Caudate nucleus (tissue), 63 donors: ENCODE measurements at places on chromosomes 12 and 14.

DNA sequence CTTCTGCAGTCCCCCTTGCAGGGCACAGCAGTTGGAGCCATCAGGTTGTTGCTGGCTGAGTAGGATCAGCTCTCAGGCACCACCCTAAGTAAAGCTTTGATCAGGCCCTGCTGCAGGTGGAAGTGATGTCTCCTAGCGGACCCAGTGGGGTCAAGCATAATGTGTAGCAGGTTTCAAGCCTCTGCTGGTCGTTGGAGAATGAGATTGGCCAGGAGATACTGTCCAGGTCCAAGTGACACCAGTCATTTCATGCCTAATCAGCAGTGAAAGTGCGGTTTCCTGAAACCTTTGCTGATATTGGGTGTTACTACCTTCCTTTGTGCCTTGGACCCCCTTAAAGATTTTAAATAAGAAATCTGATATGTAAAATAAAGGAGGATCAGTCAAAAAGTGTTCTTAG lies 72.6 kb downstream of the SUSD6 start:
- no peak for DNase-seq

DNA sequence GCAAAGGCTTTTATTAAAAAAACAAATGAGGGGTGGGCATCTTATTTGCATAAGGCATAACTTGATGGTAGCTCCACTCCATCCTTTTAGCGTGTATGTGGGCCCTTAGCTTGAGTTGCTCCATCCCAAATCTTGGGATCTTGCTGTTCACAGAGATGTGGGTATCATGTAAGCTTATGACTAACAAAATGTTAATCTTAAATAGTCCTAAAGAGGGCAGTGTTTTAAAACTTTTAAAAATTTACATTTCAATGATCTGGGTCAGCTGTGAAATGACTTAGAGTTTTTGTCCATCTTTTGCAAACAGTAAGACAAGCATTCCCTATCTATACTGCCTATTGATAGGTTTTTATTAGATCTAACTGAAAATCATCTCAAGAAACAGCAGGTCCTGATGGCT lies 86.0 kb downstream of the SLCO1A2 start:
- no peak for DNase-seq

GRCh38 chr12:48863291-48863690 lies 2.4 kb downstream of the RND1 start:
- DNase-seq = peak; percentile 18

DNA sequence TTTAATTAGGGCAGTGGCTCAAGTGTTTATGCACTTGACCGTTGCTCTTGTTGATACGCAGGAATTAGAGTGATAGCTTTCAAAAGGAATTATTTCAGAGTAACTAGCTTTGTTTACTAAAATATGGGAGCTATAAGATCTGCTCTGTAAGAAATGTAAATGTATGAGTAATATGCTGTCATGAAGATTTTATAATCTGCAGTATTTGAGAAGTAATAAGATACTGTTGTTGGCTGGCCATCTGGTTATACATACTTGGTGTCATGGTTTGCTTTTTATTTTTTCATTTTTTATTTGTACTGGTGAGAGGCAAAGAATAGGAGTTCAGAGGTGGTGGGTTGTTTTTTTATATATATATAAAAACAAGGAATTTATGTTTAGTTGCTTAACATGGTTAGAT lies 58.5 kb downstream of the PLXNC1 start:
- no peak for DNase-seq

- no peak for DNase-seq
Measured at GRCh38 chr14:101855958-101856357, 94.4 kb downstream of the PPP2R5C start.

DNA sequence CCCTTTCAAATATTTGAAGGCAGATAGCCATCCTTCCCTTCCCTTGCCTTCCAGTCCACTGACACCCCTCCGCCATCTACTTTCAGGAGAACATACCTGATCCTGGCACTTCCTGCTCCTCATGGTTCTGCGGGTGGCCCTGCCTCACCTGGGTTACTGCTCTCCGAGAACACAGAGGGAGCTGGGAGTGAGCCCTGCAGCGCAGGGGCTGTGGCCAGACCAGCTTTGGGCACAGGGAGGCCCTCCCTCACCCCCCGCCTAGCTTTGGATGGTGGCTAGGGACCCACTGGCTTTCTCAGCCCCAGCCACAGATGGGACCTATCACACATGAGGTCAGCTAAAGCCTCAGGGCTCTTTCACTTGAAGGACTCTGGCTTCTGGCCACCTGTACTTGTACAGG lies 12.4 kb downstream of the IQSEC3 start:
- DNase-seq = no peak

DNA sequence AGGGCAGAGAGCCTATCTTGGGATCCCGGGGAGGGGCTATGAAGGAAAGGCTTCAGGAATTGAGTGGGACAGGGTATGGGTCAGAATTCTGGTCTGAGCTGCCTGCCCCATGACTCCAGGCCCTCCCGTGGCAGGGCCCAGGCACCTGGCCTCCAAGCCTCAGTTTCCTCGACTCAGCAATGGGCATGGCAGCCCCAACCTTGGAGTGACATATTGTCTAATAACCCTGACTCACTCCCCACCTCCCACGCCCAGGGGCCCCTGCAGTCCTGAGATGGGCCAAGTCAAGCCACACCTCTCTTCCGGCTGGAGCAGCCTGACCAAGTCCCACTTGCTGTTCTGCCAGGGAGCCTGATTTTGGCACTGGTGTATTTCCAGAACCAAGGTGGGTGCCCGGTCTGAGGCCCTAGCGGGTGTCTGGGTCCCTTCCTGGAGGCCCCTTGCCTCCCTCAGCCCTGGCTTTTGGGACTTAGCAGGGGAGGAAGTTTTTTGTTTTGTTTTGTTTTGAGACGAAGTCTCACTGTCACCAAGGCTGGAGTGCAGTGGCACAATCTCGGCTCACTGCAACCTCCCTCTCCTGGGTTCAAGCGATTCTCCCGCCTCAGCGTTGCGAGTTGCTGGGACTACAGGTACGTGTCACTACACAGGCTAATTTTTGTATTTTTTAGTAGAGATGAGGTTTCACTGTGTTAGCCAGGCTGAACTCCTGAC lies 40.3 kb upstream of the RCOR1 start:
- no peak for DNase-seq

DNA sequence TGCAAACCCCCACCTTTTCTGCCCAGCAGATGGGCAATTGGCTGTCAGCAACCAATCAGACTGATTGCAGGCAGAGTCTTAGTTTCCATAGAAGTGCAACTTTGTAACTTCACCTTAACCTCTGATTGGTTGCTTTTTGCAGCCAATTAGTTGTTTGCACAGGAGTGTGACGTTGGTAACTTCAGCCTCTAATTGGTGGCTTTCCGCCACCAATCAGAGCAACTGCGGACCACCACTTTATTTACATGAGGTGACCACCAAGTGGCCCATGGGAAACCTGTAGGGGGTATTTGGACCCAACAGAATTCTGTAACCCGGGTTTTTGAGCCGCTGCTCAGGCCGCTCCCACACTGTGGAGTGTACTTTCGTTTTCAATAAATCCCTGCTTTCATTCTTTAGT lies 32.3 kb downstream of the CDKN1B start:
- DNase-seq = no peak

GRCh38 chr12:101074940-101075680 lies 134.9 kb downstream of the SLC5A8 start:
- DNase-seq = no peak

- DNase-seq = no peak
Measured at GRCh38 chr14:61866932-61867920, 105.0 kb downstream of the SNAPC1 start.

- DNase-seq = no peak
Measured at GRCh38 chr14:72404998-72405397, 472.8 kb downstream of the RGS6 start.

DNA sequence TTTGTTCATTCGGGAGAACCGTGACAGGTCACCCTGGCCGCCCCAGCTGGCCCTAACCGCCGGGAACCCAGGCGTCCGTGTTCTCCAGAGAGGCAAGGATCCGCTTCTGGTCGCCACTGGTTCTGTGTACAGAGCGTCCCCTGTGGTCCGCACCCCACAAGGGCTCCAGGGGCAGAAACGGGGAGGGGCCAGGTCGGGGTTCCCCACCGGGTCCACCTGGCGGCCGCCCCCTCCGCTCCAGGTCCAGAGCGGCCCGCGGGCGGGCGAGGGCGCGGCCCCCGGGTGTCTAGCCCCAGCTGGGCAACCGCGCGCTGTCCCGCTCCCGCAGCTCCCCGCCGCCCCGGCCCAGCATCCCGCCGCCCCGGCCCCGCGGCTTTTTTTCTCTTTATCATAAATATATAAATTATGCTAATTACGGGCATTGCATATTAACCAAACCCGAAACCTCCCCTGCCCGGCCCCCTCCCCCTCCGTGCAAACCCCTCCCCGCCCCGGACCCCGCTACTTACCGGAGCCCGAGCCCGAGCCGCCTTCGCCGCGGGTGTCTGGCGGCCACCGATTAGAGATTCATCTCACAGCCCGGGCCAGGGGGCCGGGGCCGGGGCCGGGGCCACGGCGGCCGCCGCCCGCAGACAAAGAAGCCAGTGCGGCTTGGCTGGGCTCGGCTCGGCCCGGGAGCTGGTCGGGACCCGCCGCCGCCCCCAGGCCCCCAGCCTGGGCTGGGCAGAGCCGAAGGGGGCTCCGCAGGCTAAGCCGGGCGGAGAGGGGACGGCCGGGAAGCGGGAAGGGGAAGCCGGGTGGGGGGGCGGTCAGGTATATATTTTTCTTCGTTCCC lies 512 bp downstream of the POU6F1 start:
- peak; percentile 32 for DNase-seq

DNA sequence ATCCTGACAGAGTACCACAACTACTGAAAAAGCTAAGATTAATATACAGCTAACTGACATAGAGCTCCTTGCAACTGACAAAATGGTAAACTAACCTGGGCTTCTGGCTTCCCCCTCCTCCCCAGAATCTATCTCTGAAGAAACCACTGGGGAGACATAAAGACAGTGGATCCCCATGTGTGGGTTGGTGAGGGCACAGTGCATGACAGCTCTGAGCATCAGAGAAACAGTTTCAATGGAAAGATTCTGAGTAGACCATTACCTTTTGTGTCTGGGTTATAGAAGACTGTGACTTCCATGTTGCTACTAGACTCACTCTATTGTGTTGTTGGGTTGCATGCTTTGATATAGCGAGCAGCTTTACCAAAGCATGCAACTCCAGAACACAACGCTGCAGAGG lies 247.4 kb downstream of the EFCAB11 start:
- no peak for DNase-seq

DNA sequence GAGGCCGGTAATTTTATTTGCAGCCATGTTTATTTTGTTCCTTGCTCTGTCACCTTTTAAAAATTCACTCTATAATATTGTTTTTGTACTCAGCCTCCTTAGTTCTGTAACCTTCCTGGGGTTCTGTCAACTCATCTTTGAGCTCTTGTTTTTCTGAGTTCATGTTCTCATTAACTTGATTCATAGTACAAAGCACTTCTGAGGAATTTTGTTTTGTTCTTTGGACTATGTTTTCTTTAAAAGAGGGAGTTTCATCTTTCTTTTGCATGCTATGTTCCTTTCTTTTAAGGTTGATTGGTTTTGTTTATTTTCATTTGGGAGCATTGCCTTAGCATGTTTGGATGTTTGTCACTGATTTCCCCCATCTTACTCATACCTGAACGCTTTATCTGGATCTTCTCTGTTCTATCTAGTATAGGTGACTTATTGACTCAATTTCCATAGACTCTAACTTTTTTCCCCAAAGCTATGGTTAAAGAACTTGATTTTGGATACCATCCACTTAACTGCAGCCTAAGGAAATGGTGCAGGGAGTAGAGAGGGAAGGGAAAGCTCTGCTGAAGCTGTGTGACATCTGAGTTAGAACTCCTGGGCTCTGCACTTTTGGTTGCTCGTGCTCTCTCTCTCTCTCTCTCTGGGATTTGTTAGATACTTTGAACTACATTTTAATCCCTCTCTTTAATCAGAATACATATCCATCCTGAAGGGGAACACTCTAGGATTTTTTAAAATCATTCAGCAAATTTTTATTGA lies 268.5 kb downstream of the PAWR start:
- DNase-seq = no peak

- DNase-seq = no peak
Measured at GRCh38 chr12:109517619-109518018, 40.2 kb downstream of the UBE3B start.

DNA sequence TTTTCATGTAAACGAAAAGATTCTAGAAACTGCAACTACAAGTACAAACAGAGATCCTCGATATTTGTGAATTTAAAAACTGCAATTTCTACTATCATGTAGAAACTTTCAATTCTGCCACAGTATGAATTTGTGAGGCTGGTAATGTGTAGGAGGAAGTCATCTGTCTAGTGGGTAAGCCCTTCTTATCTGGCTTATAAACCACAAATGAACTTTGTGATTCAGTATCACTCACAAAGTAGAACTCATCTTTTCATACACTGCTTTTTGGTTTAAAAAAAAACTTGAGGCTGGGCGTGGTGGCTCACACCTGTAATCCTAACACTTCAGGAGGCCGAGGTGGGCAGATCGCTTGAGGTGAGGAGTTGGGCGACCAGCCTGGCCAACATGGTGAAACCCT lies 20.7 kb downstream of the GTF2A1 start:
- no peak for DNase-seq

GRCh38 chr12:108306506-108306905 lies 32.6 kb downstream of the CMKLR1 start:
- no peak for DNase-seq

DNA sequence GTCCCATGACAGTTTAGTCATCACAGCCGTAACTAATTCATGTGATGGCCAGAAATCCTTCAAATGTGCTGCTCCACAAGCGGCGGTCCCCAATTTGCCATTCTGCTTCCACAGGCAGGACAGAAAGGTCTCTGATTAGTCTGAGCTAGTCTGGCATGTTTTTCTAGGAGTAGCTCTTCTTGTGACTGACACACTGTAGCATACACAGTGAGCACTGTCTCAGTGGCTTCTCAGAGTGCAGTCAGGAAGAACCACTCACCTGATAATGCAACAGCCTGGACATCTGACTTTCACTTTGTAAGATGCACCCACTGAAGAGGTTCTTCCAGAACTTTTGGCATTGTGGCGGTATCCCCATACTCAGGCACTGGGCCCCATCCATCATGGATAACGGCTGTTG lies 1266.2 kb downstream of the TMEM121 start:
- no peak for DNase-seq
